ENCODE measurements at places on chromosomes 11 and 22.

GRCh38 chr22:32465661-32466060 lies 1.4 kb upstream of the BPIFC start:
- DNase-seq, result no peak

- no peak for DNase-seq
These were observed 16.8 kb downstream of the FZD4 start for GRCh38 chr11:86938203-86938899.

DNA sequence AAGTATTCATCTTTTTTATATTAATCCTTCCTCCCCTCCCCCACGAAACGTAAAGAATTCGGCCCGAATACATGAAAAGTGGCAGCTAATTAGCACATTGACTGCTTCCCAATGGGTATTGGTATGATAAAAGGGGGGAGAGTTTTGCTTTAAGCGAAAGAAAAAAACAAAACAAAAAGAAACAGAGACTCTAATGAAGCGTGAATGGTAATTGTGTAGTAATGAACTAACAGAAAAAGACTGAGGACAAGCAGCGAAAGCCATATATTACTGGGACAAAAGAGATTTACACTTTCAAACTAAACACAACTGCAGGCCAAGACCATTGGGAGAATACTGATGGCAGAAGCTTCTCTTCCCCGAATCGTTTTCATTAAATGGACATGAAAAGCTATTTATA lies 2.5 kb downstream of the DBX1 start:
- DNase-seq, result no peak

DNA sequence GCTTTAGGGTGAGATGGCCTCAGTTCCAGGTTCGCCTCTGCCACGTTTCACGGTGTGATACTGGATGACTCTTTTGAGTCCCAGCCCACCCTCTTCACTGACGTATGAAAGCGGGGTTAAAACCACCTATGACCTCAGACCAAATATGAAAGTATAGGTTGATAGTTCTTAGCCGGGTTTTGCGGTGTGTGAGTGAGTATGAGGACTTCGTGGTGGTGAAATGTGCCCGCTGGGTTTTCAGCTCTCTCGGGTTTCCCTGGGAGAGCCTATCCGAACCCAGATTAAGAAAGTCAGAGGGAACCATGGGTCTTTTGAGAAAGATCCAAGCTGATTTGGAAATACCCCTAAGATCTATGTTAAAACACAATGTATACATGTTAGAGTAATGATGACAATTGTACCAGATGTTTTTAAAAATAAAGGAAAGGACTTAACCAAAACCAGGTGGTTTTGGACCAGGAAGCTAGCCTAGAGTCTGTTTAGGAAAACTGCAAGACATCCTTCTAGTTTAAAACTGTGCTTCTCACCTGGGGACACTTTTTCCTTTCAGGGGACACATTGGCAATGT lies 25.8 kb upstream of the ST3GAL4 start:
- DNase-seq, result peak; percentile 25

GRCh38 chr11:73217131-73217809 lies 811 bp upstream of the P2RY2 start:
- DNase-seq, result no peak

- no peak for DNase-seq
These were observed 18.1 kb upstream of the CDKN1C start for GRCh38 chr11:2903672-2904011.

DNA sequence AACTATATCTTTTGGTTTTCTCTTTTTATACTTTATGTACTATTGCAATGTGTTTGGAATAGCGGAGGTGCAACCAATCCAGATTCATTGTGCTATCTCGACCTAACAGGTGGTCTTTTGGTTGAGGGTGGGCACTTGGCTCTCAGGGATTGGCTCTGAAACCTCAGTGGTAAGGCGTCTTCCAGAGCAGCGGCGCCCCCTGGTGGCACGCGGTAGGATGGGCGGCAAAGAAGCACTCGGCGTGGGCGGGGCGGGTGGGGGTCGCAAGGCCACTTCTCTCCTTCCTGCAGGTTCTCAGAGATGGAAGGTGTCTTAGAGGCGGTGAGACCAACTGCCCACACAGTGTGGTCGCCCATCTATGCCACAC lies 19.2 kb upstream of the PLET1 start:
- DNase-seq, result no peak

DNA sequence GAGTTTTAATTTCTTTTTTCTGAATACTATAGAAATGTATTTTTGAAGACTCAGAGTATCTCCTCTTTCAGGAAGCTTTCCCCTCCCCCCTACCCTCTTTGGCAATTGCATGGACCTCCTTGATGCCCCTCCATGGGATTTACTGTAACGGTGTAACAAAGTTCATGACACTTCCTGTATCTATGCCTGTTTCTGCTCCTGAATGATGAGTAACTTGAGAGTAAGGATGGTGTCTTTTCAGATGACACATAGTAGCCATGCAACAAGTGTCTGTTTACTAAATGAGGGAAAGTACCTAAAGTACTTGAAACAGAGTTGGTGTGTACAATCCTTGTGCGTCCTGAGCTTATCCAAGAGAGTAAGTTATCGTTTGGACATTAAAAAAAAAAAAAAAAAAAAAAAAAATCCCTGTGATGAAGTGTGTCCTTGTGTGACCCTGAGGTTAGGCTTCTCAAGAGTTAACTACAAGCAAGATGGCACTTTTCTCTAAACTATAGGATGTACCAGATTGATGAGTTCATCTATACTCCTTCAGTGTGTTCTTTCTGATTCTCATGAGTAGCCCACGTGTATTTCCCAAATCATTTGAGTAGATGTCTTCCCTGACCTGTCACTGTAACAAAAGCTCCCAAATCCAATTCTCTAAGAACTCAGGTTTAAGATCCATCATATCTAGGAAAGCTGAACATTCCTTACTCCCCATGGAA lies 7.4 kb downstream of the ETS1 start:
- DNase-seq, result no peak

- DNase-seq, result peak; percentile 27
These were observed 43.5 kb downstream of the GGTLC2 start for GRCh38 chr22:22687638-22688500.
